Endothelial cell (in vitro differentiated cells): ENCODE measurements at places on chromosomes 11 and 22.
A peak's percentile ranks its signal among the peaks of the same experiment; 100 is the strongest.

GRCh38 chr22:32996702-32997101, 61.5 kb downstream of the SYN3 start:
- no peak for DNase-seq

GRCh38 chr11:71999798-72000197, 1.1 kb downstream of the IL18BP start:
- DNase-seq, result no peak

- no peak for DNase-seq
These were observed 134.3 kb downstream of the NECTIN1 start for GRCh38 chr11:119594639-119595249.

GRCh38 chr11:71238941-71239340, 13.4 kb downstream of the SHANK2 start:
- no peak for DNase-seq

GRCh38 chr11:133711545-133711944, 133.8 kb downstream of the SPATA19 start:
- no peak for DNase-seq

DNA sequence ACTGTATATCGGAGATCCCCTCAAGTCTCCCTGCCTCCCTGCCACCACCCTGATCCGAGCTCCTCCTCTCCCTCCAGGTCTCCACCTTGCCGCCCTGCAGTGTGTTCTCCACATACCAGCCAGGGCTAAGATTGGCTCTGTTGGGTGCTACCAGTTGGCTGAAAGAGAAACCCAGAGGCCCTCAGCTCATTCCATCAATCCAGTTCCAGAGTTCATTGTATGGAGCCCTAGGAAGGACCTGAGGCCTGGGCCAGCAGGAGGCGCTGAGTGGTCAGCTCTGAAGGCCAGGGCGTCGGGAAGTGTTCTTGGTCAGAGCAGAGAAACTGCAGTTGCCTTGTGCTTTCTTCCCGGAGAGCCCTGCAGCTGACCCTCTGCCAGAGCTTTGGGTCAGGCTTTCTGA, 2.2 kb upstream of the TOP3B start:
- DNase-seq, result peak; percentile 67

GRCh38 chr11:67627441-67627811, 2.3 kb downstream of the NUDT8 start:
- DNase-seq, result no peak

GRCh38 chr11:100726680-100727079, 39.6 kb downstream of the ARHGAP42 start:
- no peak for DNase-seq

- peak; percentile 90 for DNase-seq
These were observed 62.4 kb downstream of the NECTIN1 start for GRCh38 chr11:119666463-119667131.

DNA sequence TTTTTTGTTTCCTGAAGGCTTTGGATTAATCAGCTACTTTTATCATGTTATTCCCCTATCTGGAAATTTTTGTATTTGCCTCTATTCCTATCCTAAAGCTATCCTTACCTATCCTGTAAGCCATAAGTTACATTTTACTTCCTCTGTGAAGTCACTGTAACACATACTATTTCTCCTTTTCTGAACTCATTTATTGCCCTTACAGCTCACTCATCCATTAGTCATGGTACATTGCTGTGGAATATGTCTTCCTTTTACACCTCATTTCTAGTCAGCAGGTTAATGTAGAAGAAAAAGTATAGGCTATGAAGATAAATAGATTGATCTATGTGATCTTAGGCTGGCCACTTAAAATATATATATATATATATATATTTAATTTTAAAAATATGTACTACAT, 28.0 kb downstream of the SWAP70 start:
- DNase-seq, result no peak

GRCh38 chr11:112465433-112466024, 204.9 kb upstream of the PLET1 start:
- no peak for DNase-seq

- DNase-seq, result no peak
These were observed 481.8 kb downstream of the BRD1 start for GRCh38 chr22:49345896-49346295.

- no peak for DNase-seq
These were observed 128.3 kb downstream of the CRYBB2 start for GRCh38 chr22:25347752-25348102.

DNA sequence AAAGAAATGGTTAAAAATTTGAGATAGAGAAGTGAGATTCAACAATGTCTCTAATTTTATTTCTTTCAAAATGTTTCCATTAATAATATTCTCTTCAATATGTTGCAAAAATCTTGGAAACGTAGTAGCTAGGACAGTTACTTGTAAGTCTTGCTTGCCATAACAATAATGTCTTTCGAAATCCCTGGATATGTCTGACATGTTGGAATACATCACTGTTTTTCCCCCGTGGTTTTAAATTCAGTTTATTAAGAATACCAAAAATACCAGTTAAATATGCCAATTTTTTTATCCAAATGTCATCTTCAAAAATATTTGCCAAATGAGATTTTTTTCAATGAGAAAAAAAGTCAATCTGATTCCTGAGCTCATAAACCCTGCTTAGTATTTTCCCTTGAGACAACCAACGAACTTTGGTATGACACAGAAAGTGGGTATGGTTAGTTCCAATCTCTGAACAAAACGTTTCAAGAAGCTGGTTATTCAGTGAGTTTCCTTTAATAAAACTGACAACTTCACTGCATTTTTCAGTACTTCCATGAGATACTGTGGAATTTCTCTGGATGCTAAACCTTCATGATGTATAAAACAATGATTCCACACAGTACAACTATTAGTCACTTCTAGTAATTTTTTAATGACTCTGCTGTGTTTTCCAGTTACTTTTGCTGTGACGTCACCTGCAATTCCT, 36.7 kb upstream of the AMPD3 start:
- DNase-seq, result no peak

- DNase-seq, result peak; percentile 70
These were observed 21.3 kb upstream of the NELL1 start for GRCh38 chr11:20647976-20648565.

DNA sequence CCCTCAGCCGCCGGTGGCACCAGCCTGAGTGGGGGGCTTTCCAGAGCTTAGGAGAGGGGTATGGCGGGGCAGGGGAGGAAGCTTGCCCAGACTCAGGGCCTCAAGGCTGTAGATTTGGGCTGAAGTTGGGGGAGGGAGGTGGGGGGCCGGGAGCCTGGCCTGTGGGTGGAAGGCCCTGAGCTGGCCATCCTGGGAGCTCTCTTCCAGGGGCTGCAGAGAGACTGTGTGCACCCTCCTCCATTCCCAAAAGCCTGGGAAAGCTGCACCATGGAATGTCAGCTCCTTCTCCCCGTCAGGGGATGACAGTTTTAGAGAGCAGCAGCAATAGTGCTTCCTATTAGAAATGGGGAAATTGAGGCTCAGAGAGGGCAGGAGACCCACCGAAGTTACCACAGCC, 1.0 kb downstream of the SYT12 start:
- DNase-seq, result no peak

- DNase-seq, result no peak
These were observed 10.1 kb downstream of the DGCR8 start for GRCh38 chr22:20089977-20090729.

DNA sequence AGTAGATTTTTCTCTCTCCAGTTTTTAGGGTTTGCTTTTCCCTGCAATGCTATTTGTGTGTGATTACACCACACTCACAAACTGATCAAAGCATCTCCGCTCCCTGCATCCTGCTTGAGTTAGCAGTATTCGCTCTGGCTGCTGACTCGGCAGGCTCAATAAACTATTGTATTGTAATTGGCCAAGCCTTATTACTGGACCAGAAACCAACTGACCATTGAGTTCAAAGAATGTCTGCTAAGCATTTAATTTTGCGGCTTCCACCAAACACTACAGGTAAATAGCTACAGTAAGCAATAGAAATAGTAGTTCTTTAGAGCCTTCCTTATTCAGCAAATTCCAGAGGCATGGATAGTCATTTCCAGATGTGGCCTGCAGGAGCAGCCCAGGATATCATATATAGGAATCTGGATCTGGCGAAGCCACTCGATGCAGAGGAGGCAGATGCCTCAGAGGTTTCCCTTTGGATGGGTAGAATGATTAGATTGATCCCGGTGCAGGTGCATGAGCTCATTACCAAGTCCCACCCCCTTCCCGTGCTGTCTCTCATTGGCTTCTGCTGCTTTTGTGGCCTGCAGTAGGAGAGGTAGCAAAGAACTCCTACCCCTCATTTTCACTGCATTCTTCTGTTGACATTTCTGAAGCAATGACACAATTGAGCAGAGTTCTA, 77.3 kb downstream of the COMMD9 start:
- no peak for DNase-seq

DNA sequence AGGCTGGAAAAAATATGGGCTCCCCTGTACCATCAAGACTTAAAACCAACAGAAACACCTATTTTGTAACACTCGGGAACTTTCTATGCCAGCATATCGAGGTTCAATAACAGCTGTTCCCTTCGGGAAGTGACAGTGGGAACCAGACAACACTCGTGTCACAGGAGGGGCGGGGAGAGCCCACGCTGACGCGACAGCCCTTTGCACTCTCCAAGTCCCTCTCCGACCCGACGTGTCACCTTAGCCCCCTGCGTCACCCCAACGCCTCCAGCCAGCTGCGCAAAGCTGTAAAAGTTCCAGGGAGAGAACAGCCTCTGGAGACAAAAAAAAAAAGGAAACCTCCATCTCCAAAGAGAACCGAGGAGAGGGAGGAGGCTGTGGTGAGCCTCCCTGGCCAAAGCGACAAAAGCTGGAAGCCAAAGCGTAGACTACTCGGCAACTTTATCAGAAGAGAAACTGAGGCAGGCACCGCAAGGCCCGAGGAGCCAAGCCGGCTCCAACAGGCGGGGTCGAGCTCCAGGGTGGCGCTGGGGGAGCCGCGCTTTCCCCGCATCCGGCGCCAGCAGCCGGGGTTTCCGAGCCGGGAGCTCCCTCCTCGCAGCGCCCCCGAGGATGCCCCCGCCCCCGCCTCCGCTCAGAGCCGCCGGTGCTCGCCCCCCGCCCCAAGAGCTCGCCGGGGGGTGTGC, 751 bp downstream of the ARFGAP3 start:
- DNase-seq, result no peak

- no peak for DNase-seq
These were observed 59.6 kb downstream of the ARHGEF12 start for GRCh38 chr11:120395778-120396177.

GRCh38 chr22:37239336-37240239, 4.5 kb downstream of the RAC2 start:
- no peak for DNase-seq

GRCh38 chr11:38332046-38332445, 1734.0 kb upstream of the RAG2 start:
- DNase-seq, result no peak

DNA sequence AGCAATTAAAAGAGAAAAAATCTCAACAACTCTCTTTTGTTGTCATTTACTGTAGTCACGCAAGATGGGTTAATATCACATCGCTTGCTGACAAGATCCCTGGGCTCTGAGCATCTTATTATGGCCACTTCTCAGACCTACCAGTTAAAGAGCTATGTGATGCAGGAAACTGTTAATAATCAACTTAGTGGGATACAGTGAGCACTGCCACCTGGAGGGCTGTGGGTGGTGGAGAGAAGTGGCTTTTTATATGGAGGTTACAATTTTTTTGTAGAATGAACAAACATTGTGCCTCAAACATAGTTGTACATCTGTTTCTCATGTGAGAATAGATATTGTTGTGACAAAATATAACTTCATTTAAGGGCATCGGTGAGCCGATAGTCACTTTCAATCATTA, 181.0 kb downstream of the TENM4 start:
- no peak for DNase-seq

- no peak for DNase-seq
These were observed 9.7 kb downstream of the PATE3 start for GRCh38 chr11:125797641-125798040.

- DNase-seq, result peak; percentile 38
These were observed 573.9 kb upstream of the CADM1 start for GRCh38 chr11:116078101-116078591.

- no peak for DNase-seq
These were observed 8.2 kb downstream of the TREH start for GRCh38 chr11:118671254-118671653.

DNA sequence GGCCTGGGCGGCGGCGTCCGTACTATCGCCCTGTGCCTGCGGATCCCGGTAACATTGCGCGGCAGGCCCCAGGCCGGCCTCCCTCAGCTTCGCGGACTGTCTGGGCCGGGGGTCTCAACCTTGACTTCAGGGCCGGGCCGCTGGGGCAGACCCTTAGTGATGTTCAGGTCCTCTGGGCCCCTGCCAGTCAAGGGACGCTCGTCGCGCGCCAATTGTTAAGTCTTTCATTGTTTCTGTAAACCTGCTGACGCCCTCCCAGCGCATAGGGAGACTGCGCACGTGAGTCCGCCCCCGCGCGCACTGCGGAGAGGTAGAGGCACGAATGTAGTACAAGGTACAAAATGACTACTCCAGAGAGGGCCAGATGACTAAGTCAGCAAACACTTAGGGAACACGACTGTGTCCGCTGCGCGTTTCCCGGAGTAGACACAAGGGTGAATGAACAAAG, 451 bp upstream of the HDHD5 start:
- DNase-seq, result no peak

GRCh38 chr11:115802641-115803040, 298.4 kb upstream of the CADM1 start:
- no peak for DNase-seq

GRCh38 chr22:20240447-20240764, 27.7 kb downstream of the RTN4R start:
- peak; percentile 69 for DNase-seq

- DNase-seq, result no peak
These were observed 8.0 kb downstream of the SELENOM start for GRCh38 chr22:31099386-31099785.

- no peak for DNase-seq
These were observed 50.9 kb downstream of the TTC28 start for GRCh38 chr22:28628766-28629165.

GRCh38 chr11:121347813-121348212, 55.2 kb downstream of the SC5D start:
- no peak for DNase-seq

- no peak for DNase-seq
These were observed 127.9 kb upstream of the CSNK2A3 start for GRCh38 chr11:11480971-11481370.

DNA sequence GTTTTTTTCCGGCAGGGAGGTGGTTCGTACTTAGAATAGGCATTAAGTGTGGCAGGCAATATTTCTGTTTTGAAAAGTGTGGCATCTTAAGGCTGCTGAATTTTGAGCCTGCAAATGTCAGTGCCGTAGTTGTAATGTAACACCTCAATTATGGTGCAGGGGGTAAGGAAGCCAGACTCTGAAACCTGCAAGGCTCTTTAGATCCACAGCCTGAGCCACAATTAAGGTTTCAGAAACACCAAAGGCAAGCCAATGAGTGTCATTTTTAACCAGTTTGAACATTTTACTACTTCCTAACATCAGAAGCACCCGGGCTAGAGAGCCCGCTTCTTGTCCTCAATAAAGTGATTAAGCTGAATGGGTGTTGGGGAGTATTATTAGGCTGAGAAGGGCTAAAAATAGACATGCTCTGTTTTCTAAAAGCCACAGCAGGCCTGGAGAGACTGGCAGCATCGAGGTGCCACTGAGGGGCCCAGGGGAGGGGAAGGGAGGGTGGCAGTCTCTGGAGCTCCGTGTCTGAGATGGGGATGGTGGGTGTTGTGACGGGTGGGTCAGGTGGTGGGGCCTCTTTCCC, 113.4 kb downstream of the ZBTB16 start:
- no peak for DNase-seq
